ENCODE measurements at places on chromosomes 11 and 22. TPM values are rescaled to one million over a fixed set of nuclear protein-coding genes. Genes with fewer than 3 reads are reported as not detected.

DNA sequence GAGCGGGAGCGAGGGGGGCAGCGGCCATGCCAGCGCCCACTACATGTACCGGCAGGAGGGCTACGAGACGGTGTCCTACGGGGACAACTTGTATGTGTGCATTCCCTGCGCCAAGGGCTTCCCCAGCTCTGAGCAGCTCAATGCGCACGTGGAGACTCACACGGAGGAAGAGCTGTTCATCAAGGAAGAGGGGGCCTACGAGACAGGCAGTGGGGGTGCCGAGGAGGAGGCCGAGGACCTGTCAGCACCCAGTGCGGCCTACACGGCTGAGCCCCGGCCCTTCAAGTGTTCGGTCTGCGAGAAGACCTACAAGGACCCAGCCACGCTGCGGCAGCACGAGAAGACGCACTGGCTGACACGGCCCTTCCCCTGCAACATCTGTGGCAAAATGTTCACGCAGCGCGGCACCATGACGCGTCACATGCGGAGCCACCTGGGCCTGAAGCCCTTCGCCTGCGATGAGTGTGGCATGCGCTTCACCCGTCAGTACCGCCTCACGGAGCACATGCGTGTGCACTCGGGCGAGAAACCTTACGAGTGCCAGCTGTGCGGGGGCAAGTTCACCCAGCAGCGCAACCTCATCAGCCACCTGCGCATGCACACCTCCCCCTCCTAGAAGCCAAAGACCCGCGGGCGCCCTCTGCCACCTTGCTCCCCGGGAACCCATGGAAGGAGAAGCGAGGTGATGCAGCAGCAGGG, 20.9 kb upstream of the TMEM191C start:
- no peak overlapping the region for H3K27ac ChIP-seq
- H3K4me1 ChIP-seq: no peaks in the 10 kb centered on the region

Gene C11orf97
- total RNA-seq: not detected

Gene ACR
- not detected for total RNA-seq

GRCh38 chr11:97110376-97110775, 720.6 kb downstream of the JRKL start:
- H3K27ac ChIP-seq: no peak overlapping the region
- H3K4me3 ChIP-seq: no peak overlapping the region
- no peaks in the 10 kb centered on the region for H3K4me1 ChIP-seq
- H3K27me3 ChIP-seq: no peaks in the 10 kb centered on the region

Gene APOBEC3A
- total RNA-seq: not detected

DNA sequence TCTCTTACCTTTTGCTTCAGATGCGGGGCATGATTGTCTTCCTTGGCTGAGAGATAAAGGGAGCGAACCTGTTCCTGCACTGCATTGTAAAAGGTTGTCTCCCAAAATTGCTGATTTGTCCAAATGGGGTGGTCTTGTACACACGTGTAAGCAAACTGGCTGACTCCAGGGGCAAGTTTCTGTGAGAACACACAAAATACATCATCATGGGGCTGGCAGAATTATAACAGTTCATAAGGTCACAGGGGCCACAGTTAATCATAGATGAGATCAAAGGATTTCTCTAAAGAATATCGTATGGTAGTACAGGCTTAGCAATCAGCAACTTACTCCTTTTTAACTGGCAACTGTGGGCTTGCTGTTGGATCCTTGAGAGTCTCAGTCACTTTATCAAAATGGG, 194.3 kb downstream of the SWAP70 start:
- no peak for DNase-seq
- peaks cover 19% of the 10 kb centered on the region for H3K4me1 ChIP-seq
- H3K36me3 ChIP-seq: no peaks in the 10 kb centered on the region
- H3K27me3 ChIP-seq: no peaks in the 10 kb centered on the region
- no peak overlapping the region for H3K4me3 ChIP-seq
- no peak overlapping the region for H3K27ac ChIP-seq

GRCh38 chr22:24751518-24751917, 23.0 kb downstream of the PIWIL3 start:
- DNase-seq: no peak
- peaks cover 20% of the 10 kb centered on the region for H3K27me3 ChIP-seq
- no peaks in the 10 kb centered on the region for H3K4me1 ChIP-seq

DNA sequence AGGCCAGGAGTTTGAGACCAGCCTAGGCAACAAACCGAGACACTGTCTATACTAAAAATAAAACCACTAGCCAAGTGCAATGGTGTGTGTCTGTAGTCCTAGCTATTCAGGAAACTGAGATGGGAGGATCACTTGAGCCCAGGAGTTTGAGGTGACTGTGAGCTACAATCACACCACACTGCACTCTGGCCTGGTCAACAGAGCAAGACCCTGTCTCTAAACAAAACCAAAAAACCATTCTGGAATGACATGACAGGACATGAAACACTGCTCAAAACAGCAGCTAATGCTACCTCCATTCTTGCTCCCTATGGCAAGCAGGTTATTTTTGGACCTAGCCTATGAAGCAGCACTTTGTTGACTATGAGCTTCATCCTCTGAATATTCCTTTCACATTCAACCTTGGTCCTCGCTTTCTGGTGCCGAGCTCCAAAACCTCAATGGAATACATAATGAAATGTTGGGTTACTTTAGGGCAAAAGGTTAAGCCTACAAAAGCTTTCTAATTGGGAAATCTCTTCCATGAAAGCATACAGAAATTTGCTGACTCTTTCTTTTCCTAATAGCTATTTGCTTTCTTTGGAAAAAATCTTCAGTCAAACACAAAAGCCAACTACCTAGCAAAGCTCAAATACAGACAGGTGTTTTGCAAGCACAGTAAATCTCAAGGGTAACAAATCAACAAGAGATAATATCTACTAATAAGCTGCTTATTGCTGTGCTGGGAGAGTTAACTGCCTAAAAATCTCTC, 21.1 kb downstream of the SIK3 start:
- DNase-seq: no peak
- H3K4me1 ChIP-seq: peaks cover 10% of the 10 kb centered on the region
- H3K27ac ChIP-seq: no peak overlapping the region
- no peak overlapping the region for H3K4me3 ChIP-seq
- no peaks in the 10 kb centered on the region for H3K27me3 ChIP-seq

- peak overlapping the region; percentile 65 for H3K27ac ChIP-seq
- H3K36me3 ChIP-seq: no peaks in the 10 kb centered on the region
- H3K4me3 ChIP-seq: no peak overlapping the region
- no peaks in the 10 kb centered on the region for H3K27me3 ChIP-seq
These were observed 40.2 kb downstream of the TSPAN18 start for GRCh38 chr11:44766972-44767278.

DNA sequence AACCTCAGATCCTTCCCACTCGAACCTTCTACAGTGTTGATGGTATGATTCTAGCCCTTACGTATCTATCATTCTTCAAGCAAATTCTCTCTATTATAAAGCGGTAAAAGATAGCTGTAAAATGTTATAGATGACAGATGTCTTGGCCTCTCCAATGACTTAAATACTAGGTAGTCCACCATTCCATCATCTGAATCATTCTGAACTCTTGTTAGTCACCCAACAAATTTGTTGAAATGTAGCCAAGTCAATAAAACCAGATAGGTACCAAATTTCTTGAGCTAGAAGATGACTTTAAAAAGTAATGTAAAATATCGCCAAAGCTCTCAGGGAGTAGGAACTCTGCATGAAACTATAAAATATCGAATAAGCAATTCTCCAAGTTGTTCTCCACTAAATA, 32.6 kb upstream of the PICALM start:
- H3K4me1 ChIP-seq: peaks cover 13% of the 10 kb centered on the region
- H3K27ac ChIP-seq: no peak overlapping the region
- peak; percentile 80 for DNase-seq
- H3K27me3 ChIP-seq: no peaks in the 10 kb centered on the region
- no peaks in the 10 kb centered on the region for H3K36me3 ChIP-seq

GRCh38 chr11:16242806-16243205, 113.5 kb downstream of the SOX6 start:
- DNase-seq: no peak
- H3K27me3 ChIP-seq: no peaks in the 10 kb centered on the region
- no peak overlapping the region for H3K4me3 ChIP-seq
- H3K4me1 ChIP-seq: no peaks in the 10 kb centered on the region

DNA sequence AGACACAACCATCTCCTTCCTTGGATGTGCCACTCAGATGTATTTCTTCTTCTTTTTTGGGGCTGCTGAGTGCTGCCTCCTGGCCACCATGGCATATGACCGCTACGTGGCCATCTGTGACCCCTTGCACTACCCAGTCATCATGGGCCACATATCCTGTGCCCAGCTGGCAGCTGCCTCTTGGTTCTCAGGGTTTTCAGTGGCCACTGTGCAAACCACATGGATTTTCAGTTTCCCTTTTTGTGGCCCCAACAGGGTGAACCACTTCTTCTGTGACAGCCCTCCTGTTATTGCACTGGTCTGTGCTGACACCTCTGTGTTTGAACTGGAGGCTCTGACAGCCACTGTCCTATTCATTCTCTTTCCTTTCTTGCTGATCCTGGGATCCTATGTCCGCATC, 489 bp downstream of the OR10A4 start:
- H3K27ac ChIP-seq: no peak overlapping the region
- DNase-seq: no peak
- no peak overlapping the region for H3K4me3 ChIP-seq
- H3K36me3 ChIP-seq: no peaks in the 10 kb centered on the region
- H3K27me3 ChIP-seq: no peaks in the 10 kb centered on the region

- H3K27me3 ChIP-seq: no peaks in the 10 kb centered on the region
- peaks cover 38% of the 10 kb centered on the region for H3K4me1 ChIP-seq
- DNase-seq: no peak
- no peaks in the 10 kb centered on the region for H3K36me3 ChIP-seq
These were observed 163.3 kb upstream of the RASSF10 start for GRCh38 chr11:12845739-12846358.

Gene IL18BP
- 14.1 TPM for total RNA-seq

Gene MB
- total RNA-seq: not detected

DNA sequence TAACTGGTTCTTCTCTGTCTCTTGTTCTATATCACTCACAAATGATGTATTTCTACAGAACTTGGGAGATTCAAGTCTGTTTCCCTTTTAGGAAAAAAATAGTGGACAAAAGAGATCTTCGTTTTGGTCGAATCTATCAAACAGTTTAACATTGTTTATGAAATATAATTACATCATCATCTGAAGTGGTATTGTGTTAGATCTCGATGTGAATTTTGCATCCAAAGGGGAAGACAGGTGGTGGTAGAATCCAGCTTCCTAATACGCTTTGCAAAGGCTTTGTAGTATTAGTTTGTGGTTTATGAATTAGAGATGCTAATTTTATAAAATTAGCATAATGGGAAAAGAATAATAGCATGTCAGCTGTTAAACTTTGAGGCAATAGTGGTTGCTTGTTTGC, 3.4 kb downstream of the SIK2 start:
- H3K36me3 ChIP-seq: no peaks in the 10 kb centered on the region
- H3K27ac ChIP-seq: no peak overlapping the region
- peaks cover 13% of the 10 kb centered on the region for H3K4me1 ChIP-seq
- DNase-seq: no peak
- H3K27me3 ChIP-seq: no peaks in the 10 kb centered on the region

Gene LYVE1
- total RNA-seq: 0.27 TPM

DNA sequence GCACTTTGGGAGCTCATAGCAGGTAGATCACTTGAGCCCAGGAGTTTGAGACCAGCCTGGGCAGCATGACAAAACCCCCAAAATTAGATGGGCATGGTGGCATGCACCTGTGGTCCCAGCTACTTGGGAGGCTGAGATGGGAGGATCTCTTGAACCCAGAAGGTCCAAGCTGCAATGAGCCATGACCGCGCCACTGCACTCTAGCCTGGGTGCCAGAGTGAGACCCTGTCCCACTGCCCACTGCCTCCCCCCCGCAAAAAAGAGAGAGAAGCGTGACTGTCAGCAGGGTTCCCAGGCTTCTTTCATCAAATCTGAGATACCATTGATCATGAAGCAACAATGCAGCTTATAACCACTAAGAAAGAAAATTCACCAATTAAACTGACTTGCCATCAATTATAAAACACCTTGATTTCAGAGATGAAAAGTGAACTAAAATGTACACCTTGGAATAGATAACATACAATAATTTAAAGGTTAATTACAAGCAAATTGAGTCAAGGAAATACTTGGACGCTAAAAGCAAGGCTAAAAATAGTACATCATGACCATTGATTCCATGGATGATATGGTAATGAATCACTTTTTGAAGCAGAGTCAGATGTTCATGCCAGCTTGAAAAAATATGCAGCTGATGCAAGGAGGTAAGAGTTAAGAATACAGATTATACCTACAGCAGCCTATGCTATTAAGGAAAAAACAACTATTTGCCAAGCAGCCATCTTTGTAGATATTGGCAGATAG, 90.8 kb upstream of the ALKBH3 start:
- H3K4me3 ChIP-seq: no peak overlapping the region
- H3K4me1 ChIP-seq: peaks cover 11% of the 10 kb centered on the region
- no peaks in the 10 kb centered on the region for H3K36me3 ChIP-seq

GRCh38 chr22:41382098-41382578, 396 bp downstream of the TEF start:
- no peak for DNase-seq
- H3K36me3 ChIP-seq: no peaks in the 10 kb centered on the region
- peak overlapping the region; percentile 62 for H3K4me3 ChIP-seq
- H3K4me1 ChIP-seq: peaks cover 17% of the 10 kb centered on the region
- H3K27ac ChIP-seq: peak overlapping the region; percentile 92
- peaks cover 3% of the 10 kb centered on the region for H3K27me3 ChIP-seq

Gene OR5P2
- total RNA-seq: 1.4 TPM

- peak; percentile 50 for DNase-seq
- H3K4me1 ChIP-seq: peaks cover 13% of the 10 kb centered on the region
- no peaks in the 10 kb centered on the region for H3K36me3 ChIP-seq
- peak within 1 kb of the TSS; percentile 88 for H3K4me3 ChIP-seq
These were observed at the start of gene USP47 for GRCh38 chr11:11841723-11842420. Gene USP47 (plus strand): TSS chr11:11841972. CDS start chr11:11842186, 214 bp downstream.

DNA sequence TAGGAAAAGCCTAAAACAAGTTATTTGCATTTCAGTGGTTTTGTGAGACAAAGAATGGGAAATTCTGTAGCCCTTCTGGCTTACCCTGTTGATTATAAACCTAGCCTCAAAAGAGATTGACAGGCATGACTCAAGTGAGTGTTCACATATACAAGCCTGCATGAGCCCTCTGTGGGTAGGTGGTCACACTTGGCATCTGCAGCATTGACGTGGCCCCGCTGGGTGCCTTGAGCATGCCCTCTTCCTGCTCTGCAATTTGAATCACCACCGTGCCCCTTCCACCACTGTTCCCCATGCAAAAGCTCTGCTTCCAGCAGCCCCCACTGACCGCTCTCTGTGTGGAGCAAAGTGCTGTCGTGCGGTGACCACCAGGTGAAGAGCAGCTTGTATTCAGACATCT, 21.0 kb upstream of the ADSL start:
- H3K27ac ChIP-seq: no peak overlapping the region
- no peak overlapping the region for H3K4me3 ChIP-seq
- H3K27me3 ChIP-seq: no peaks in the 10 kb centered on the region
- peaks cover 6% of the 10 kb centered on the region for H3K4me1 ChIP-seq

GRCh38 chr11:112871909-112872500, 89.2 kb upstream of the NCAM1 start:
- H3K4me1 ChIP-seq: no peaks in the 10 kb centered on the region
- H3K27ac ChIP-seq: no peak overlapping the region
- no peak overlapping the region for H3K4me3 ChIP-seq
- no peaks in the 10 kb centered on the region for H3K27me3 ChIP-seq
- H3K36me3 ChIP-seq: no peaks in the 10 kb centered on the region
- no peak for DNase-seq
